Regular cardiac myocyte (primary cell): ENCODE measurements at places on chromosomes 6 and 20. TPM values are rescaled to one million over a fixed set of nuclear protein-coding genes. Genes with fewer than 3 reads are reported as not detected.

The RAET1L gene
- total RNA-seq = not detected in 2 replicates

The TNXB gene
- total RNA-seq = 3.6 and 10.4 TPM in 2 replicates

The GCNT2 gene
- 0.19 and 1.4 TPM in 2 replicates for total RNA-seq

The GABRR1 gene
- total RNA-seq = not detected in 2 replicates
